ENCODE measurements at places on chromosomes 4 and X.

DNA sequence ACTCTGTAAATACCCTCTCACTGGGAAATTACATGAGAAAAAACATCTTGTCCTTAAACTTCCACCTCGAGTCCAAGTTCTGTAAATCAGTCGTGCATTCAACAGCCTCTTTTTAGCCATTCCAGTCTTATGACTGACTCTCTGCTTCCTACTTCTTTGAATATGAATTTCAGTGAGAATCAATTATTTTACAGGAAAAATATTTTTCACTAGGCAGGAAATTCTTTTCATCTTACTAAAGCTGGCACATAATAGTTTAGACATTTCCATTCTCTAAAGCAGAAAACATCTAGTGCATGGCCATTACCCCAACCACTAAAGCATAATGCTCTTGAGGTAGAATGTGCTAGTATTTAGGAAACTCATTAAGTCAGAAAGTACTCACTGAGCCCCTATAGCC is 565.7 kb upstream of the FAT1 start:
- no peak for DNase-seq

GRCh38 chrX:122269243-122269781 is 914.8 kb upstream of the GRIA3 start:
- no peak for DNase-seq

DNA sequence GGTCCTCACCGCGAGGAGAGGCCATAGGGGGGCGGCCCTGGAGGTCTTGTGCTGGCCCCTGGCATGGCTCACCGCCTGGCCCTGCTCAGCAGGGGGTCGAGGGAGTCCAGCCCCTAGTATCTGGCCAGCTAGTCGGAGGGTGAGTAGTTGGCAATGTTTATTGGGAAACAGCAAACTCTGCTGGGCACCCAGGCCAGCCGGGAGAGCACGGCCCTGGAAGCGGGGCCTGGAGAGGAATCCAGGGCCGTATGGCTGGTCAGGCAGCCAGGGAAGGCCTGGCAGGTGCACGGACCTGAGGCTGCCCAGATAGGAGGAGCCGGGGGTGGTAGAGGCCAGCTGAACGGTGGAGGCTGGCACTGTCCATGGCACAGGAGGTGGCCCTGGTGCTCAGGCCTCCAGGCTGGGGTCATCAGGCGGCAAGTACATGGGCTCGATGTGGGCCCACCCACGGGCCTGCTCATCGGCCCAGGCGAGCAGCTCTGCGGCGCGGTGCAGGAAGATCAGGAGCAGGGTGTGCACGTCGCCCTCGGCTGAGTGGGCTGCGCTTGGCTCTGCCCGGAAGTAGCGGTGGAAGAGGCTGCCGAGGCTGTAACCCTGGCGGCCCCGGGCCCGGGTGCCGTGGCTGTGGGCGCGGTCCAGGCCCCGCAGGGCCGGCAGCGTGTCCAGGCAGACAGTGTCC is 1.4 kb downstream of the TREX2 start:
- no peak for DNase-seq

GRCh38 chrX:37776987-37777325 is 2.9 kb upstream of the CYBB start:
- DNase-seq: no peak

GRCh38 chr4:48044298-48044697 is 27.7 kb downstream of the NIPAL1 start:
- no peak for DNase-seq

DNA sequence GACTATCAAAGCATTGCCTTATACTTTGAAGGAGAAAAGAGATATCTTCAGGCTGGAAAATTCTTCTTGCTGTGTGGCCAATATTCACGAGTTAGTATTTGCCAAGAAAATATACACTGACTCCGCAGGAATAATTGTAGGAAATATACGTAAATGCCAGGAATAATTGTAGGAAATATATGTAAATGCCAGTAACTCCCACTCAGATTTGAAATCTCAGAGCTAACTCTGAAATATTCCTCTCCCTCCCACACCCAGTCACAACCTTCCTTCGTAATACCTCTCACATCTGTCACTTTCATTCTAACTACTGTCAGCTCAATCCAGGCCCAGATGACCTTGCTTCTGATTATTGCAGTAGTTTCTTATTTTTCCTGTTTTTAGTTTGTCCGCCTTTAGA is 73.5 kb downstream of the WDR19 start:
- no peak for DNase-seq

DNA sequence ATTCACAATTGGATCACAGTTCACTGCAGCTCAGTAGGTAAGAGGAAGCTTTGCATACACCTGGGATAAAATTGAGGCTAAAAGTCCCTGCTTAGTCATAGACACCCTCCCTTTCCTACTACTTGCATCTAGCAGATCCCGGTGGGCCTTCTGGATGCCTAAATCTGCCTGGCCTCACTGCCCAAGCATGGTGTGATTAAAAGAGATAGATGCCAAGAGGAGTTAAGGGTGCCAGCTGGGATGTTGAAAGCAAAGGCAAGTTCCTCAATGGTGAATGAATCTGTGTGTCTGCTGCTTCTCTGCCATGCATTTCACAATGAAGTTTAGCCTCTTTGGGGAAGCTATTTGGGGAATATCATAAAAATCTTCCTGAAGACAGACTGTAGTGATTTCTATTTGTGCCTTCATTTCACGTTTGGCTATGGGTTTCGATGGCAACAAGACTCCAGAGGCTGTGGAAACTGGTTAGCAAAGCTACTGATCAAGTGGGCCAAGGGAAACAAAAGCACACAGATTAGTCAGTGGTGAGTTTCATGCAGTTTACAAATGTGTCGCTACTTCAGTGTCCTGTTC is 534.0 kb downstream of the ANKRD50 start:
- no peak for DNase-seq

DNA sequence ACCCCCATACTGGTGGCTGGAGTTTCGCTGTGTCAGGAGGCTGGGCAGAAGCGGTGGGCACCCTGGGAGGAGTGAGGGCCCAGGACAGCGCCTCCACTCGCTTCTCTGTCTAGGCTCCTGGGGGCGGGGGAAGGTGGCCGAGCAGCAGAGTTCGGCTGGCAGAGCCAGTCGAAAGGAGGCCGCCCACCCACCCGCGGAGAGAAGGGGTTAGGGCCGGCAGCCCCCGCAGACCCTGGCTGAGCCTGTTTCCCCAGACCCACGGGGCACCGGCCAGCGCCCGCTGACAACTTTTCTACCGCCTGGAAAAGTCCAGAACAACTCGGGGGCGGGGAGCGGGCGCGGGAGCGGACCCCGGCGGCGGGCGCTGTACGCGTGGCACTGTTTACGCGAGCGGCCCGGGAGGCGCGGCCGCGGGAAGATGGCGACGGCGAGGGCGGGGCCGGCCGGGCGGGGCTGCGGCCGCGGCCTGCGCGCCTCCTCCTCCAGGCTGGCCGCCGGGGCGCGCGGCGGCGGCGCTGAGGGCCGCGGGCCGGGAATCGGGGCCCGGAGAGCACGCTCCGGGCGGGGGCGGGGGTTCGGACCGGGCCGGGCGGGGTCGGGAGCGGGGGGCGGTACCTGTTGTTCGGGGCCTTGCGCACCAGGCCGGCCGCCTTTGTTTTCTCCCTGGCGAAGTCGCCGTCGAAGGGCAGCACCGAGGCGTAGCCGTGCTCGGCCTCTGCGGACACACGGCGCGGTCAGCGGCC is 628 bp downstream of the MXD4 start:
- DNase-seq: no peak

DNA sequence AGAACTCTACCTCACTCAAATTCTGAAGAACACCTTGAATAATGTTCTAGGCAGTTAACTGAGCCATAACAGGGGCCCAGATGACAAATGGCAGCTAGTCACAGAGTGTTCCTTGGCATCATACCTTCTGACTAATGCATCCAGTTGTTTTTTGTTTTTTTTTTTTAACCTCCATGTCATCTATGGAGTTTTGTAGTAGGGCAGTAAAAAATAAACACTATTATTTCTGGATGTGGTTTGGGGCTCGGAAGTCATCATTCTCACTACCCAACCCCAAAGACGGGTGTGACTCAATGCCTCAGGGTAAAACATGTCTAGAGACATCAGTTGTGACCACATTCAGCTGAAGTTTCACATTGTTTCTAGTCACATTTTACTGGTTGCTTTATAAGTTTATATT is 31.2 kb upstream of the MCF2 start:
- no peak for DNase-seq

GRCh38 chr4:94540476-94540875 is 88.7 kb downstream of the PDLIM5 start:
- DNase-seq: no peak

Data from KBM-7 (cell line).